DMS53 (cell line): ENCODE measurements at places on chromosomes 13 and 19.

- DNase-seq: peak; percentile 29
Observed at GRCh38 chr19:41424335-41425173, 2.6 kb downstream of the B3GNT8 start.

- no peak for DNase-seq
Observed at GRCh38 chr19:49831592-49831991, 13.5 kb downstream of the MED25 start.

DNA sequence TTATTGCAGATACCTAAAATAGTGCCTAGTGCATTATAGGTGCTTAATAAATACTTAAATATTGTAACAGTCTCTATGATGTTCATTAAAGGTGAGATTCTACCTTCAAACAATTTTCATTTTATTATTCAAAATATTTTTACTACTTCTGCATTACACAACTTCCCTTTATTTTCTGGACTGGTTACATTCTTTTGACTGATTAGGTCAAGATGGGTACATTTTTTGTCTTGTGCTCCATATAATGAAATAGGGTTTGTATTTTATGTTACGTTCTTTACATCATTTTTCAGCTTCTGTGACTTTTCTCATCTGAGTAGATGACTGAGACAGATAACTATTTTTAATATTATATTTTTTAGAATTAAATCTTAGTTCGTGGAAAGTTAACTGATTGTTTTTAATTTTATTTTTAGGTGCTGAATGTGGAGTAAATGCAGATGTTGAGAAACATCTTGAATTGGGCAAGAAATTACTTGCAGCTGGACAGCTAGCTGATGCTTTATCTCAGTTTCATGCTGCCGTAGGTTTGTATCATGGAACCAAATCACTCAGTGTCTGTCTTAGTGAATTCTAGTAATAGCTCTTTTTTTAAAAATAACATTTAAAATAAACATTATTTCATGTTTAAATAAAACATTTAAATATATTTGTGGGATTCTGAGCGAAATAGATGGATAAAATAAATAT, 32.0 kb downstream of the DNAJC3 start:
- no peak for DNase-seq

GRCh38 chr13:26831336-26831908, 70.8 kb upstream of the GPR12 start:
- DNase-seq: no peak

DNA sequence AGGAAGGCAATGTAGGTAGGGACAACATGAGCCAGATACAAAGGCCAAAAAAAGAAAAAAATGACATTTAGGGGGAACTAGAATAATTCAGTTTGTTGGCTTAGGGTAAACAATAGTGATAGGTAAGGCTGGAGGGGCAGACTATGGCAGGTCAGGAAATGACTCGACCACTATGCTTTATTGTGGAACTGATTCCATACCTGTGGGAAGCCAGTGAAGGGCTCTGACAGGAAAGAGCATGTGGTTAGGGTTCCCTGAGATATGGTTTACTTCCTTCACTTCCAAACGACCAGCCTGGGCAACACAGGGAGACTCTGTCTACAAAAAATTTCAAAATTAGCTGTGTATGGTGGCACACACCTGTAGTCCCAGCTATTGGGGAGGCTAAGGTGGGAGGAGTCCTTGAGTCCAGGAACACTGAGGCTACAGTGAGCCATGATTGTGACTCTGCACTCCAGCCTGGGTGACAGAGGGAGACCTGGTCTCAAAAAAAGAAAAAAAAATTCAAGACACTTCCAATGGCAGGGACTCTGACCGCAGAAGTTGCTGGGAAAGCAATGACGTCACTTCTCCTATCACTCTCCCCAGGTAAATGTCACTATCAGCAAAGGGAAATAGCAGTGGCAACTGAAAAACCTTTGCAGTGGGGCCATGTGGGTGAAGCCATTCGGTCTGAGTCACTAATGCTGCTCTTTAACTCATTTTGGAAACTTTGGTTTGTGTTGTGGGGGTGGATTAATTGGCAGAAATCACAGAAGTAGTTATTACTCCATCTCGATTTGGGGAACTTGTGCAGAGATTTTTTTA, 192.8 kb upstream of the TSC22D1 start:
- DNase-seq: peak; percentile 6

DNA sequence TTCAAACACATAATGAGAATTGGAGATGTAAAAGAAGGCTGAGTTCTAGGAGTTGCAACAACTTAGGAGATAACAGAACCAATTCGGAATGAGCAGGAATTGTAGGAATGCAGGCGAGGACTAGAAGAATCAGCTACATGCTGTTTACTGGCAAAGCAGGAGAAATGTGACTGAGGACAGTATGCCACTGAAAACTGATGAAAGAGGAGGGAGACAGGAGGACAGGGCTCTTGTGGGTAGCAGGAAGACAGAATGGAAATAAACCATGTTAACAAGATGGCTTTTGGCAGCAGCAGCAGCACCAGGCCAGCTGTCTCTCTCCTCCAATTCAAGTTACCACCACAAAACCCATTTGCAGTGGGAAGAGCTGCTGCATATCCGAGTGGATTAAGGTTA, 91.0 kb upstream of the SLC15A1 start:
- no peak for DNase-seq

DNA sequence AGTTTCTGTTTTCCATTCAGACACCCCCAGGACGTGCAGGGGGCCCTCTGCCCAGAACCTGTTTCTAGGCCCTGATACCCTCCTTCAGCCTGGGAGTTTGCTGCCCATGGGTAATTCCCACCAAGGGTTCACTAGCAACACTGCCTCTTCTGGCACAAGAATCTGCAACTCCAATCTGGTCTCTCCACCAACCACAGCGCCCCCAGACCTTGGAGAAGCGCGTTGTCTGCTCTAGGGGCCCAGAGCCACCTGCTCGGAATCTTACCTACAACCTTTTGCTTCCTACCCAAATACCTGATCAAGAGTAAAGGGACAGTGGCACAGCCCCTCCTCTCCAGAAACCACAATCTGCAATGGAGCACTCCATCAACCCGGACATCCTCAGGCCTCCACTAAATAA, 763 bp downstream of the ZNF180 start:
- no peak for DNase-seq

DNA sequence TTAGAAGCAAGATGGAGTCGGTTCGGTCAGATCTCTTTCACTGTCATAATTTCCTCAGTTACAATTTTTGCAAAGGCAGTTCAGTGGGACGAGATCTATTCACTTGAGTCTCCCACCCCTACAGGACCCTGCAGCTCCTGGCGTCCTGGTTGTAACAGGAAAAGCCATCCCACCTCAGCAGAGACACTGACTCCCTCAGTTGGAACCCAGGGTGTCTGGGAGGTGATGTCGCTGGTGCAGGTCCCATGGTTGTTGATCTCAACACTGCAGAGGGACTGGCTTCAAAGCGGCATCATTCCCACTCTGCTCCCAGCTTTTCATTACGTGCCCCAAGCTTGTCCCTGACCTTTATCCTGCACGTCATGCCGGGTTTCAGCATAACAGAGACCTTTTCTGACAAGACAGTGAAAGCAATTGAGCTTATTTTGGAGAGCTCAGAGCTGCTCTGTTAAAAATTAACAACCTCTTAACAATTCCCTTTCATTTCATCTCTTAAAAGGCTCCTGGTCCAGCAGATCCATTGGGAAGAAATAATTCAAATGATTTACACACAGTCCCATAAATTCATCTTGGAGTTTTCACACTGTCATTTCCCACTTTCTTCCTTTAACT, 17.6 kb upstream of the COG3 start:
- DNase-seq: peak; percentile 46

DNA sequence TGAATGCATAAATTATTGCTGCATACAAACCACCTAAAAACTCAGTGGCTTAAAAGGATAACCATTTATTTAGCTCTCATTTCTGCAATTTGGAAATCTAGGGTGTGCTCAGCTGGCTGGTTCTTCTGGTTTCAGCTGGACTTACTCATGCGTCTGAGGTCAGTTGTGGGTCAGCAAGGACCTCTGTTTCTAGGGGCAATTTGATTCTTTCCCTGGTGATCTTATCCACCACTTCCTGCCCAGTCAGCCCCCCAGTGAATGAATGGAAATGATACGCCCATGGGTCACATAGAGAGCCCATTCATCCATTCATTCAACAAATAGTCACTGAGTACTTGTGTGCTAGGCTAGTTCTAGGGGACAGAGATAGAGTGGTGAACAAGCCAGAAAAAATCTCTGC, 9.9 kb downstream of the FXYD5 start:
- no peak for DNase-seq

DNA sequence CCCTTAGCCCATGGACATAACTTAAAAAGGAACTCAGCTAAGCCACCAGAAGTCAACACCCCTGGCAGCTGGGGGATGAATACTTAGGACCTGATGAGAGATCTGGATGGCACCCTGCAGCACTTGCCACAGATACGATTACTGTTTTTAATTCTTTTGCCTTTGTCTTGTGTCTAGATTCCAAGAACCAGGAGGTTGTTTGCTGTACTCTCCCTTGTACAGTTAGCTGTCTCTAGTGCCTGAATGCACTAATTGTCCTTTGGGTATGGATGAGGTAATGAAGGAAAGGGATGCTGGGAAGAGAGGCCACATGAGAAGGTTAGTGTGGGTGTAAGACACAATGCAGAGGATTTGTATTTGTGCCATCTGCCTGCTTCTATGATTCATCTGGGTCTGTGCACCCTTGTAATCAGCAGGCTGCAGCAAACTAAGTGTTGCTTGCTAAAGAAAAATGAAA, 385.8 kb downstream of the KCNRG start:
- DNase-seq: no peak

GRCh38 chr19:8149261-8150094, at the start of gene FBN3:
FBN3 (minus strand) TSS chr19:8149592; CDS start chr19:8147480, 2,112 bp downstream.
- peak; percentile 46 for DNase-seq

- DNase-seq: peak; percentile 82
Observed at GRCh38 chr13:26962671-26963070, 202.1 kb upstream of the GPR12 start.

DNA sequence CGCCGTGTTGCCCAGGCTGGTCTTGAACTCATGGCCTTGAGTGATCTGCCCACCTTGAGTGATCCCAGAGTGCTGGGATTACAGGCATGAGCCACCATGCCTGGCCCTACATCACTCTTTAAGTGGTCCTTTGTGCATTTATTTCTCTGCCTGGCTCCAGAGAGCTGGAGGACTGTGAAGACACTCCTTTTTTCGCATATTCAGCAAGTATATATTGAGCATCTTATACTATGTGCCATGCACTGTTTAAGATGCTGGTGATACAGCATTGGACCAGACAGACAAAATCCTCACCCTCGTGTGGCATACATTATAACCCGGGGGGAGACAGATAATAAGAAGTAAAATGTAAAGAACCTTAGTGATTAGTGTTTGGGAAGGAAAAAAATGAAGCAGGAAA, 66.8 kb upstream of the NPAS1 start:
- no peak for DNase-seq

- DNase-seq: peak; percentile 57
Observed at GRCh38 chr13:35475212-35475959, 1.1 kb downstream of the MAB21L1 start.

GRCh38 chr13:72959643-72960042, 99.2 kb upstream of the KLF5 start:
- DNase-seq: peak; percentile 16

GRCh38 chr19:38907227-38907626, 4.8 kb downstream of the CCER2 start:
- no peak for DNase-seq

- no peak for DNase-seq
Observed at GRCh38 chr19:53037101-53038097, 7.1 kb upstream of the ERVV-2 start.

DNA sequence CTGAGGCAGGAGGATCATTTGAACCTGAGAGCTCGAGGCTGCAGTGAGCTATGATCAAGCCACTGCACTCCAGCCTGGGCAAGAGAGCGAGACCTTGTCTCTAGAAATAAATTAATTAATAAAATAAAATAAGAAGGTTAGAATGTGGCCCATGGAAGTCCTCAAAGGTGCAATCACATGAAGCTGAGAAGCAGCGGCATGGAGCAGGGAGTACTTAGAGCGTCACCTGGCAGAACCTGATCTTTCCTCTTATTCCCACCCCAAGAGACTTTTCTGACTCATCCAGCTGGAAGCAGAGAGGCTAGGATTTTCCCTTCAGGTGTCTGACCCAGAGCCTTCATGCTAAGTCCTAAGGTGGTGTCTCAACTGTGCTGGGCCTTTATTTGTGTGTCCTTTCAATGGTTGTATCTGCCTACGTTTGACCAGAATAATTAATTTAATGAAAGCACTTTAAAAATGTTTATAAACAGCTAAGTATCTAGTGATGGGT, 8.9 kb upstream of the MRPS31 start:
- DNase-seq: peak; percentile 26

GRCh38 chr13:111629926-111630325, 309.5 kb downstream of the TEX29 start:
- no peak for DNase-seq

DNA sequence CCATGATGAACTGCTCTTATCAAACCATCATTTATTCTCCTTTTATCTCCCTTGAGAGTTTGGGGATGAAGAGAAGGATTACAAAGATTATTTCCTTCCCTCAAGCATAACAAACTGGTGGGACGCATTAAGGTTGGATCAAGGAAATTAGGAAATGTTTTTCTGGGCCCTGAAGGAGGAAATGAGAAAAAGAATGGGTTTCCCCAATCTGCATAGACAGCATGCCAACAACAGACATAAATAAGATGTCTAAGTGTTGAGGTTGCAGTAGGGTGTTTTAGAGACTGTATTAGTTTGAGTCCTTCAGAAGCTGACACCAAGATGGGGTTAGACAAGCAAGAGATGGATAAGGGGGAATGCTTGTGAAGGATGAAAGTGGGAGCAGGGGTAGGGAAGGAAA, 7.3 kb downstream of the EPSTI1 start:
- no peak for DNase-seq

DNA sequence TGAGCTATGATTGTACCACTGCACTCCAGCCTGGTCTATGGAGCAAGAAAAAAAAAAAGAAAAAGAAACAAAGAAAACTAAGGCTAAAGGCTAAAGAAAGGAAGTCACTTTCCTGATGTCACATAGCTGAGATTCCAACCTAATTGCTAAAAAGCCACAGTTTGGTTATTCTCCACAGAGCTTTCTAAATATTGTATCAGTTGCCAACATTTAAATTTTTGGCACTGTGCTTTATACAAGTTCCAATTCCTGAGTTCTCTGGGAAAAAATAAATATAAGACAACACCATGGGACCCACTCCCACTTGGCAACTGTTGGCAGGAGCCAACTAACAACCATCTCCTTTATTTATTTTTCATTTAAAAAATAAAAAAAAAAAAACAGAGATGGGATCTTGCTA, 11.2 kb upstream of the LYPD3 start:
- no peak for DNase-seq
